ENCODE measurements at places on chromosomes 7 and 10. TPM values are rescaled to one million over a fixed set of nuclear protein-coding genes. Genes with fewer than 3 reads are reported as not detected.

The C10orf53 gene
- polyA plus RNA-seq, result not detected

The H2BK1 gene
- polyA plus RNA-seq, result not detected

The SLC26A4 gene
- 7.9 TPM for polyA plus RNA-seq

The OIT3 gene
- 3.8 TPM for polyA plus RNA-seq

The UBTD1 gene
- polyA plus RNA-seq, result 9.2 TPM

The CYP2E1 gene
- 2.0 TPM for polyA plus RNA-seq

The LRIT2 gene
- not detected for polyA plus RNA-seq

The MYPN gene
- polyA plus RNA-seq, result 0.07 TPM

The CLCN1 gene
- polyA plus RNA-seq, result 0.17 TPM

The SLC16A9 gene
- polyA plus RNA-seq, result 42.0 TPM

The GIMAP7 gene
- 17.2 TPM for polyA plus RNA-seq

The ZP3 gene
- 2.7 TPM for polyA plus RNA-seq

The PLEKHA1 gene
- polyA plus RNA-seq, result 102 TPM

The TMEM229A gene
- polyA plus RNA-seq, result 0.21 TPM

The CALD1 gene
- polyA plus RNA-seq, result 267 TPM

The ABCB1 gene
- polyA plus RNA-seq, result 19.2 TPM

The MNX1 gene
- 0.16 TPM for polyA plus RNA-seq

The ANKRD61 gene
- polyA plus RNA-seq, result 0.61 TPM

The IKZF1 gene
- 1.3 TPM for polyA plus RNA-seq

The VSTM2A gene
- polyA plus RNA-seq, result 2.7 TPM

The ZNF804B gene
- 0.45 TPM for polyA plus RNA-seq

The DRGX gene
- polyA plus RNA-seq, result 0.07 TPM

The HOXA2 gene
- 9.5 TPM for polyA plus RNA-seq

The TRPV5 gene
- 0.72 TPM for polyA plus RNA-seq

The TBC1D12 gene
- 23.6 TPM for polyA plus RNA-seq

The PALS2 gene
- polyA plus RNA-seq, result 10.5 TPM

The CALML5 gene
- polyA plus RNA-seq, result not detected

The PLPP4 gene
- polyA plus RNA-seq, result 7.1 TPM

The NYAP1 gene
- 1.9 TPM for polyA plus RNA-seq

The DLX5 gene
- 0.20 TPM for polyA plus RNA-seq

The AP4M1 gene
- 34.0 TPM for polyA plus RNA-seq

The LRRC18 gene
- 0.10 TPM for polyA plus RNA-seq

The TLX1 gene
- polyA plus RNA-seq, result 0.08 TPM

The SLC26A3 gene
- polyA plus RNA-seq, result 0.11 TPM

The SERPINE1 gene
- polyA plus RNA-seq, result 1.4 TPM

The CCL24 gene
- 2.1 TPM for polyA plus RNA-seq

The ANXA8L1 gene
- 0.42 TPM for polyA plus RNA-seq

The LBX1 gene
- polyA plus RNA-seq, result not detected

The PRPS1L1 gene
- not detected for polyA plus RNA-seq

The PTN gene
- polyA plus RNA-seq, result 215 TPM

The MOGAT3 gene
- 1.1 TPM for polyA plus RNA-seq

The HIP1 gene
- 36.8 TPM for polyA plus RNA-seq

The IDI2 gene
- polyA plus RNA-seq, result not detected

The CLRN3 gene
- polyA plus RNA-seq, result 16.4 TPM

The TWIST1 gene
- polyA plus RNA-seq, result 10.7 TPM

The GIMAP6 gene
- polyA plus RNA-seq, result 18.2 TPM

The GPR146 gene
- polyA plus RNA-seq, result 5.4 TPM

The NPC1L1 gene
- polyA plus RNA-seq, result 2.5 TPM

The NRCAM gene
- polyA plus RNA-seq, result 20.8 TPM

All from right renal pelvis (tissue), 4 donors.